ENCODE measurements at places on chromosomes 6 and 20. TPM values are rescaled to one million over a fixed set of nuclear protein-coding genes. Genes with fewer than 3 reads are reported as not detected.

Gene OTOR
- not detected for total RNA-seq

Gene CASS4
- 3.5 TPM for total RNA-seq

Gene LAMA4
- 0.14 TPM for total RNA-seq

Gene LPIN3
- 2.6 TPM for total RNA-seq

- DNase-seq = peak; percentile 52
Measured at GRCh38 chr20:50464026-50464724, 46.0 kb upstream of the PTPN1 start.

DNA sequence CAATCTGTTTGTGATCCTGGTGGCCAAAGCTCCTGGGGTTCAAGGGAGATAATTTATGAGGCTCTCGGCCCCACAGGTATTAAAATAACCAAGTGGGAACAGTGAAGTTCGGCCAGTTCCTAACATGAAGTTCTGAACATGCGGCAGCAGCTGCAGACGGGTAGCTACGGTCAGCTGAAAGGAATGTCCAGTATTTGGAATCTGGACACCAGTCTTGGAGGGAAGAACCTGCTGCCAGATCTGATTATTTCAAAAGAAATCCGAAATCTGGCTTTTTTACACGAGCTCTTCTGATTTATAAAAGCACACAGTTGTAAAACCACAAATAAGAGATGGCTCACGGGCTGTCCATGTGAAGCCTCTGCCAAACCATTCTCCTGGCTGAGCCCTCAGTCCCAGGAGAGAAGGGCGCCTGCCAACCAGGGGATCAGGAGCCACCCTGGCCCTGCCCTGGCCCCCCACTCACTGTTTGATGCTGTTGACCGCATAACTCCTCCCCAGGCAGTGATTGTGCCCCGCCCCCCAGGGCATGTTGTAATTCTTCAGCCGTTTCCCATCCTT is 28.2 kb upstream of the KCNB1 start:
- DNase-seq = no peak

Gene ZNF391
- total RNA-seq = 3.9 TPM

Gene RBBP8NL
- total RNA-seq = not detected

DNA sequence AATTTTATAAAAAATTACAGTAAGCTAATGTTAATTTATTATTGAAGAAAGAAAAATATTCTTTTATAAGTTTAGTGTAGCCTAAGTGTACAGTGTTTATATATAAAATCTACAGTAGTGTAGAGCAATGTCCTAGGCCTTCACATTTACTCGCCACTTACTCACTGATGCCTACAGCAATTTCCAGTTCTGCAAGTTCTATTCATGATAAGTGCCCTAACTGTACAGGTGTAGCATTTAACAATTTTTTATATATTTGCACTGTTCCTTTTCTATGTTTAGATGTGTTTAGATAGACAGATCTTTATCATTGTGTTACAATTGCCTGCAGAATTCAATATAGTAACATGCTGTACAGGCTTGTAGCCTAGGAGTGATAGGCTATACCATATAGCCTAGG is 80.1 kb upstream of the HDAC2 start:
- DNase-seq = no peak

- no peak for DNase-seq
Measured at GRCh38 chr6:169891846-169892245, 140.4 kb downstream of the ERMARD start.

- no peak for DNase-seq
Measured at GRCh38 chr6:167548451-167548850, 223.6 kb downstream of the TTLL2 start.

- DNase-seq = no peak
Measured at GRCh38 chr6:136398453-136398852, 108.8 kb upstream of the BCLAF1 start.
